ENCODE measurements at places on chromosomes 5 and 9.

- no peak for DNase-seq
Measured at GRCh38 chr5:37724395-37725125, 115.3 kb downstream of the GDNF start.

DNA sequence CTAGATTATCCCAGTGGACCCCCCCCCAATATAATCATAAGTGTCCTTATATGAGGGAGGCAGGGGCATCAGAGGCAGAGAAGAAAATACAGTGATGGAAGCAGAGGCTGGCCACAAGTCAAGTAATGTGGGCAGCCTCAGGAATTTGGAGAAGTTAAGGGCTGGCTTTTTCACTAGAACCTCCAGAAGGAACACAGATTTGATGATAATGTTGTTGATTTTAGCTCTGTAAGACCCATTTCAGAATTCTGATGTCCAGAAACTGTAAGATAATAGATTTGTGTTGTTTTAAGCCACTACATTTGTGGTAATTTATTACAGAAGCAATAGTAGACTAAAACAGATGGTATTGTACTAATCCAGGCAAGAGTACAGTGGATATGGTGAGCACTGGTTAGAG is 36.3 kb upstream of the LRRTM2 start:
- no peak for DNase-seq

- DNase-seq, result no peak
Measured at GRCh38 chr5:37849641-37850040, 9.8 kb upstream of the GDNF start.

DNA sequence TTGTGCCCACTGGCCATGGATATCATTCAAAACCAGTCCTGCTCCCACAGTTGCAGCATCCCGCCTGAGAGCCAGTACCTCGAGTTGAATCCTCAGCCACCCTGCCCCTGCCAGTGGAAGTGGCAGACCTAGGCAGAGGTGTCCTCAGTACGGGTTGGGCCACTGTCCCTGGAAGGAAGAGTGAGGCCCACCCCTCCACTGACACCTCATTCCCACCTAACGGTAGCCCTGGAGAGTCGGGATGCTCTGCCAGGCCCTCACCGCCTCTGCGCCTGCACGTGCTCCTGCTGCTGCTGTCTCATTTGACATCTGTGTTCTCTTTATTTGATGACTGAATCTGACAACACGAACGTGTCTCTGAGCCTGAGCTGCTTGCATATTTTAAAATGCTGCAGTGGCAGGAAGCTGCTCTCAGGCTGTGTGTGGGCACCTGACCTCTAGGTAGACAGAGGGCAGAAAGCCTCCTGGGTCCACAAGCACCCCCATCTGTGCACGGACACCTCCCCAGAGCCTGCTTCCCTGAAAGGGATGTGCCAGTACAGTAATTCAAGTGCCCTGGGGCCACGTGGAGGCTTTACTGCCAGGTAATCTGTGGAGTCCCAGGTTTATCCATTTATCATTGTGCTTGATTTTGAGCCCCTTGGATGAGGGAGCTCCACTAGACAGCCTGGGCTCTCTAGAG is 194.7 kb downstream of the CACNA1B start:
- no peak for DNase-seq

DNA sequence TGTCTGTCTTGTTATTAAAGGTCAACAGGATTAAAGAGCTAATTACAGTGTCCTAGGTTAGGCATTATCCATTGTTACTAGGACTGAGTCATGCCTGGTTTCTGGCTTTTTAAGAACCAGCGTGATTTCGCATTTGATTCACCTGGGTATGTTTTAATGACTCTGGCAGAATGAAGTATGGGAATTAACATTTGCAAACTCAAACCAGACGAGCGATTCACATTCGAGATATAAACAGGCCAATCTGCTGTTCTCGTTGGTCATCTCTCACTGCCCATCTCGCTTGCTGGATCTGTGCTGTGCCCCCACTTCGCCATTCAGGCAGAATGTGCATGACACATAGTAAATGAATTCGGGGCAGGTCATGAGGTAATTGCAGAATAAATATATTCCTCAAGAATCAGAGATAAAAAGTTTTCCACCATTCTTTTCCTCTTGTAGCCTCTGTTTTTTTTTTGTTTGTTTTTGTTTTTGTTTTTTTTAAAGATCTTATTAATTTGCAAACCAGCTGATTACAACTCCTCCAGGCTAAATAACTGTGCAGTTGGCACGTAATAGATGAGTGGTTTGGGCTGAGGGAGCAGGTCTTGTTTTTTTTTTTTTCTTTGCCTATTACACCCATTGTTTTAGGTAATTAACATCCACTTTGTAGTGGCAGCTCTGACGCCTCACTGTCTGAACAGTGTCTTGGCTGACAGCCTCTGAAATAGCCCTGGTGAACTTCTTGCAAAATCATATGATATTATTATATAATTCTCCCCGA is 313.5 kb upstream of the MSX2 start:
- no peak for DNase-seq

DNA sequence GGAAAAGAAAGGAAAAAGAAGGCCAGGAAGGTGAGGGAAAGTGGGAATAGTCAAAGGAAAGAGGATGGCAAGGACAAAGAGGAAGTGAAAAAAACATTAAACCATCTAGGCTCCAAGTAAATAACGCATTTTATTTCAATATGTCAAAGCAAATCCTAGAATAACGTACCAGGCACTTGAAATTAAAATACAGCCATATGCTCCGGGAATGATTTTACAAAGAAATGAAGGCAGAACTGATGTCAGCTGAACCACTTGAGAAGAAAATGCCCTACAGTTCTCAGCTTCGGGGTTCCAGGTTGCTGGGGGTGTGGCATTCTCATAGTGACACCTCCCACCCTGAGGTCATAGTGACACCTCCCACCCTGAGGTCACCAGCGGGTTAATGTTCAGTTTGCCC is 281.6 kb downstream of the SEMA5A start:
- DNase-seq, result no peak

- no peak for DNase-seq
Measured at GRCh38 chr9:116365056-116365471, 211.5 kb downstream of the PAPPA start.

- no peak for DNase-seq
Measured at GRCh38 chr9:36140086-36141084, 3.9 kb downstream of the GLIPR2 start.

DNA sequence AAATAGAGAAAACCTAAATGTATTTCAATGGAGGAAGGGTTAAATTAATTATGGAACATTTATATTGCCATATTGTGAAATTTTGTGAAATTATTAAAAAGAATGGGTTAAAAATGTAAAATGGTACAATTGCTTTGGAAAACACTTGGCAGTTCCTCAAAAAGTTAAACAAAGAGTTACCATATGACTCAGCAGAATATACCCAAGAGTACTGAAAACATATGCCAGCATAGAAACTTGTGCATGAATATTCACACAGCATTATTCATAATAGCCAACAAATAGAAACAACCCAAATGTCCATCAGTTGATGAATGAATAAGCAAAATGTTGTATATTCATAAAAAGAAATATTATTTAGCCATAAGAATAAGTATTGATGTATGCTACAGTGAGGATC is 181.0 kb upstream of the MAST4 start:
- no peak for DNase-seq

DNA sequence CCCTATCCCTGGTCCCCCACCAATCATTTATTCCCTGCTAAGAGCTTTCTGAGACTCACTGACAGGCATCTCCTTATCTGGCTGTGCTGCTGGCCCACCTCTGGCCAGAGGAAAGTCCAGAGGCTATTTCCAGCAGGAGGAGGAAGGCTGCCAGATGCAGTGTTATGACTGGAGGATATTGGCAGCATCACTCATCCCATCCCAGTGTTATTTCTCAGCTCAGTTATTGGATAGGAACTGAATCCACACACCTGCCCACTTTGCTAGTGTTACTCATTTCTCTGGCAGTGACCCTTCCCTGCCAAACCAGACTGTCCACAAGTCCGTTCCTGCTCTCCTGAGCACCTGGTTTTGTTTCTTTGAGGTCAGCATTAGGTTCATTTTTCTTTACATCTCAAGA is 228.2 kb downstream of the GRIA1 start:
- DNase-seq, result no peak
